ENCODE measurements at places on chromosomes 4 and X.

- no peak for DNase-seq
Observed at GRCh38 chrX:109911046-109911445, 91.9 kb upstream of the TMEM164 start.

DNA sequence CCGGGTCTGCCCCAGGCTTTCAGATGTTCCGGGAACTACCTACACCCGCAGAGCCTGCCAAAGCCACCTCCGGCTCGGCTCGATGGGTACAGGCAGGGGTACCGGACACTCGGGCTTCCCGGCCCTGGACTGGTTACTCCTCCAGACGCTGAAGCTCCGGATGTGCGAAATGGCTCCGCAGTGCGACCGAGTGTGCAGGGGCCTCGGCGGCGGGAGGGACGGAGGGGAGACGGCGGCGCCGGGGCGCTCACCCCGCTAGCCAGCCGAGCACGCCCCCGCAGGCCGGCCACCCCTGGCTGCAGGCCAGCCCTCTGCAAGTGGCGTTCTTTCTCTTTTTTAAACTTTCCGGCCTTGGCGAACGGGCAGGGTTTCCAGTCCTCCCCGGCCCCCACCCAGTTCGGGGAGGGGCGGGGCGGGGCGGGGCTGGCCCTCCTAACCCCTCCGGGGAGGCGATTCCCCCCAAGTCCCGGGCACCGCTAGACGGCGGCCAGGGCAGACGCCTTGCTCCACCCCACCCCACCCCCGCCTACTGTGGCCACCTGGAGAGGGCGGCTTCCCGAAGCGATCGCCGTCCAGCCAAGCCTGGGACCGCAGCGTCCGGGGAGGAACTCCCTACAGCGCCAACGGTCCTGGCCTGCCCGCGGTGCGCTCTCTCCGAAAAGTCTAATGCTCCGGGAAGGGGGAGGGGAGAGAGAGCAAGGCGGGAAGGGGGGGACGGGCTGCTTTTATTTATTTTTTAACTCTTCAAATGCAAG is 7.5 kb downstream of the BCOR start:
- DNase-seq = no peak

GRCh38 chrX:20315140-20315539 is 48.4 kb upstream of the RPS6KA3 start:
- no peak for DNase-seq

DNA sequence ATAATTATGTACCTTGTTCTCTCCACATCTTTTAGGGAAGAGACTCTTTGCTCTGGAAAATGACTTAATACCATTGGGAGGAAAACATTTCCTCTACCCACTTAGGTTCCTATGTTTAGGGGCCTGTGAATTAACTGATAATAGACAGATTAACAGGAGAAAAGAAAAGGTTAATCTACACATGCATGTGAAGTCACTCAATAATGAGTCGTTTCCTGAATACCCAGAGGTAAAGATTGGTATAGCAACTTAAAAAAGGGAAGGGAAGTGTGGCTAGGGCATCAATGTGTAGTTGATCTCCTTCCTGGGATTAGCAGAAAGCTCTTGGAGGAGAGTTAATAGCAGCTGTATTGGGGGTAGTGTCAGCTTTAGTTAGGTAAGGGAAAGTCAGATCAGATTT is 419.5 kb upstream of the ATOH1 start:
- DNase-seq = no peak

- DNase-seq = no peak
Observed at GRCh38 chrX:78748846-78749245, 1.3 kb downstream of the LPAR4 start.

DNA sequence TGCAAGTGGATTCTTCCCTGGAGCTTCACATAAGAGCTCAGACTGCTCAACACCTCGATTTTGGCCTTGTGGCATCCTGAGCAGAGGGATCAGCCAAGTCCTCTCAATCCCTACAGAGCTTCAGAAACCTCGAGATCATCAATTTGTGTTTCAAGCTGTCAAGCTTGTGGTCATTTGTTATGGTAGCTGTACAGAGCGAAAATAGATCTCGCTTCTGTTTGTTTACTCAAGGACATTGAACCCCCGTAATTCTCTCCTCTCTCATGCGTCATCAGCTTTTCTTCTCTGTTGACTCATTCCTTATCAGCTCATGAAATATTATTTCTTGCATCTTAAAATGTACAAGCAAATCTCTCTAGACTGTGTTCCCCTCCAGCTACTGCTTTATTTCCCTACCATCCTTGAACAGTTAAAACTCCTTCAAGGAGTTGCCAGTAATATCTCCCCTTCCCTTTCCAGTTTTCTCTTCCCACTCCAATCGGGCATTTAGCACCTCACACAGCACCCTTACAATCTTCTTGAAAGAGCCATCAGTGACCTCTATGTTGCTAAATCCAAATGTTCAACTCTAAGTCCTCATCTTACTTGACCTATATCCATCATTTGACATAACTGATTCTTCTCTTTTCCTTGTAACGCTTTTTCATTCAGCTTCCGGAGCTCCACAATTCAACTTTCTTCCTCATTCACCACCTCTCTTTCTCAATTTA is 106.2 kb upstream of the FAT1 start:
- peak; percentile 51 for DNase-seq

- DNase-seq = no peak
Observed at GRCh38 chrX:150405576-150405975, 42.5 kb downstream of the MAMLD1 start.

DNA sequence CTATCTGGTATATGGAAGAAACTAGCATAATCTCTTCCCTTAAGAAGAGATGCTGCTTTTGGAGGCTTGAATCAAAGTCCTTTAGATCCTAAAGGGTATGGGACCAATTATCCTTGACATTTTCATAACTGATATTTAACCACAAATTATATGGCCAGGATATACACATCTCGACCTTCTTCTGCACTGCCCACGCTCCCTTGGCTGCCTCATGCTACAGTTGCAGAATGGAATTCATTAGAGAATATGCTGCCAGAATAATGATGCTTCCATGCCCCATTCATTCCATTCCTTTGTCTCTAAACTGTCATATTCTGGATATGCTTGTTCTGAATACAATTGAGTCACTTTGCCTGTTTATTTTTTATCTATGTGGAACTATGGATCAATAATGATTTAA is 157.1 kb upstream of the PACRGL start:
- no peak for DNase-seq

DNA sequence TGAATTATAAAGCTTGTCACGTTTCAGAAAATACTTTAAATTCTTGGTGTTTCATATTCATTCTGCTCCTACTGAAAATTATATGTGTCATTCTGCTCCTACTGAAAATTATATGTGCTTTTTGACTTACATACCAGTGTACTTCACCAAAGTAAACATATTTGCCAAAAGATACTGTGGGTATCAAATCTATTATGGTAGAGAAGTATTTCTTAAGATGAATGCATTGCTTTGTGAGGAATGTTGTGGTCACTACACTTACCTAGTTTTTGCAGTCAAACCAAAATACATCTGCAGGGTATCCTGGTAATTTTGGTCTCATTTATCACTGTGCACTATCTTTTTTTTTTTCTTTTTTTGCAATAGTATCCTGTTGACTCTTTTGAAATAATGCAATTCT is 287.7 kb upstream of the MAD2L1 start:
- DNase-seq = no peak

GRCh38 chr4:99161373-99162099 is 17.4 kb upstream of the ADH4 start:
- no peak for DNase-seq

- no peak for DNase-seq
Observed at GRCh38 chrX:44080083-44080482, 106.9 kb upstream of the NDP start.

DNA sequence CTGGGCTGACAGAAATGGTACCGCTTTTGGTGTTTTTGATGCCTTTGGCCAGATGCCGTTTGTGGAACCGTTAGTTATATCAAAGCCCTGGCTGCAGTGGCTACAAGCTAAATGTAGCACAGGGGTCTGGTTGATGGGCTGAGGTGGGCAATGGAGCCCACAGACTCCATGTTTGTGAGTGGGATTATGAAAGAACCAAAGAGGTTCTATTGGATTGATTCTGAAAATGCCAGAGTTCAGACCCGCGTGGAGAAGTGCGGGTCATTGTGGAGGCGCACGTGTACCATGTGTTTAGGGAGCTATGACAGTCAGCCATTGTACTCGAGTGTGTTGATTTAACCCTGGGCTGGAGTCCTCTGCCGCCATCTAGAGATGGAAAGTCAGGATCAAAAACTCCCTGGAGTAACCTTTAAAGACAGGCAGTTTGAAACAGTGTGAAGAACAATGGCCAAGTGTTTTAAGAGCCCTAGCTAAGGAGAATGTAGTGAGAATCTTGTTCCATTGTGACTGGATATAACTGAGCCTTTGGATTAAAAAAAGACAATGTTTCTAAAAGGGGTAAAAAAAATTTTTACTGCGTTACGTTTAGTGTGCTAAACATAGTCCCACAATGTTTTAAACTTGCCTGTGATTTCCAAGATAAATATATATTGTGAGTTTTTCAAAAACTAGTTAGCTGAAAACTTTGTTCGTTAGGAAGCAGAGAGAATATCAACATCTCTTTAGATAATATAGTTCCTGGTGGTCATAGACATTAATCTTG is 12.7 kb downstream of the ART3 start:
- DNase-seq = peak; percentile 59

DNA sequence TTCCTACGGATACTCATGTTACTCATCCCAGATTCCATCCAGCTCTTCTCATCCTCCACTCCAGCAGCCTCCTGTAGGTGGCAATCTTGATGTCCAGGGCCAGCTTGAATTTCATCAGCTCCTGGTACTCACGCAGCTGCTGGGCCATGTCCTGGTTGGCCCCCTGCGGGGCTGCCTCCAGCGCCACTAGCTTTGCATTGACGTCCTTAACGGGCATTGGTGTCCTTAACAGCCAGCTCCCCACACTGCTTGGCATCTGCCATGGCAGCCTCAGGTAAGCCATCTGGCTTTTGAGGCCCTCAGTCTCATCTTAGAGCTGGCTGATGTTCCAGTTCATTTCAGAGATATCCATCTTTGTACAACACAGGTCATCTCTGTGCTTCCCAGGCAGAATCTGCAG is 223.7 kb downstream of the FGF13 start:
- no peak for DNase-seq

- DNase-seq = no peak
Observed at GRCh38 chr4:154292589-154292988, 199.0 kb downstream of the DCHS2 start.

DNA sequence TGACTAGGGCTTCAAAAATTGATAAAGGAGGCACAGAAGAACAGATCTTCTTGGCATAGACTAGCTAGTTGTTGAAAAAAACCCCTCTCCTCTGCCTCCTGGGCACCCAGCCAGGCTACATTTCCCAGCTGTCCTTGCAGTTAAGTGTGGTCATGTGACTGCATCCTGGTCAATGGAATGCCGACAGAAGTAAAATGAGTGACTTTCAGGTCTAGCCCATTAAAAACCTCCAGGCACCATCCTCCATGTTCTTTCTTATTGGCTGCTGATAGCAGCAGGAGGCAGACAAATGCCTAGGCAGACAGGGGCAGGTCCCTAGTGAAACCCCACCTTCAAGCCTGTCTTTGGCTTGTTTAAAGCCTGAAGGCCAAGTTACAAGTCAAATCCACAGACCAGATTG is 35.3 kb downstream of the ATXN3L start:
- no peak for DNase-seq

- DNase-seq = peak; percentile 82
Observed at GRCh38 chr4:112296949-112297880, at the start of gene ALPK1. TSS of gene ALPK1 (plus strand) at chr4:112297369.

Measured in NCI-H460 (cell line).